PC-9 (cell line): ENCODE measurements at places on chromosomes 6 and 20. TPM values are rescaled to one million over a fixed set of nuclear protein-coding genes. Genes with fewer than 3 reads are reported as not detected.

BPI gene
- total RNA-seq, result not detected in 2 replicates

ADGRF5 gene
- total RNA-seq, result 23.1 and 40.0 TPM in 2 replicates

IL17F gene
- total RNA-seq, result not detected in 2 replicates

NKX2-2 gene
- total RNA-seq, result not detected in 2 replicates

MICB gene
- 26.7 and 37.8 TPM in 2 replicates for total RNA-seq

VSX1 gene
- 0.65 and 1.5 TPM in 2 replicates for total RNA-seq

TRIM10 gene
- total RNA-seq, result not detected in 2 replicates

DNA sequence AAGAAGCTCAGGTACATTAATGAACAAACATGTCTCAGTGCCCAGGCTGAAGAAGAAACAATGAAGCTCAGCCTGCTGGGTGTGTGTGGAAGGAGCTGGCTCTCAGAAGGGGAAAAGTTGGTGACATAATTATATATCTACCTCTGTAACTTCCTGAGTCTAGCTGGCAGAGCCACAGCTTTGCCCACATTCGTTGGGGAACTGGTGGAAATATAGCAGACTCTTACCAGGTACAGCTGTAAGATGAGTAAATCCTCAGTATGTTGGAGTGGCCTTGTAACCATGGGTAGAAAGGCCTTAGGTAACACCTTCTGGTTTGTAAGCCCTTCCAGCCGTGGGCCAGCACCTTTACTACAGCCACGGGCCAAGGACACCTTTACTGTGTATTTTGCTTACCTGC, 29.9 kb upstream of the PNRC1 start:
- DNase-seq, result no peak

- DNase-seq, result peak; percentile 11
Observed at GRCh38 chr20:49115564-49115963, 69.5 kb downstream of the CSE1L start.

- no peak for DNase-seq
Observed at GRCh38 chr6:170160031-170160627, 130.7 kb downstream of the DLL1 start.

- no peak for DNase-seq
Observed at GRCh38 chr6:35354361-35355135, 12.2 kb downstream of the PPARD start.

- DNase-seq, result no peak
Observed at GRCh38 chr6:133187657-133188453, 53.3 kb upstream of the EYA4 start.

DNA sequence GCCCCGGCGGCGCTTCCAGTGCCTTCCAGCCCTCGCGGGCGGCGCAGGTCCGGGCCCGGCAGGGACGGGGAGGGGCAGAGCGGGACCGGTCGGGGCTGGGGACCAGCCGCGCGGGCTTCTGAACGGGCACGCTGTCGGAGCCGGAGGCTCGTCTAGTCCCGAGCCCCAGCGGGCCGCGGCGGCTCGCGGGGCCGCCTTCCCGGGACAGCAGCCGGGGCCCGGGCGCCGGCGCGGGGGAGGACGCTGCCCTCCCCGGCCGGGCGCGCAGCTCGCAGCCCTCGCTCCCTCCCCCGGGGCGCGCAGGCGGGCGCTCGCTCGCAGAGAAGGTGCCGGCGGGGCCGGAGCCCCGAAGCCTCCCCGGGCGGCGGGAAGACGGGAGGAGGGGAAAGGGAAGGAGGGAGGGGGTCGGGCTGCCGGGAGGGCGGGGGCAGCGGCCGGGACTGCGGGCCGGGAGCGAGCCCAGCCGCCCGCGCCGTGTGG, 696 bp upstream of the SIRPA start:
- DNase-seq, result peak; percentile 62

GRCh38 chr20:57940868-57941522, 231.2 kb upstream of the PMEPA1 start:
- no peak for DNase-seq

GRCh38 chr6:42163981-42164380, 9.2 kb upstream of the GUCA1A start:
- no peak for DNase-seq

DNA sequence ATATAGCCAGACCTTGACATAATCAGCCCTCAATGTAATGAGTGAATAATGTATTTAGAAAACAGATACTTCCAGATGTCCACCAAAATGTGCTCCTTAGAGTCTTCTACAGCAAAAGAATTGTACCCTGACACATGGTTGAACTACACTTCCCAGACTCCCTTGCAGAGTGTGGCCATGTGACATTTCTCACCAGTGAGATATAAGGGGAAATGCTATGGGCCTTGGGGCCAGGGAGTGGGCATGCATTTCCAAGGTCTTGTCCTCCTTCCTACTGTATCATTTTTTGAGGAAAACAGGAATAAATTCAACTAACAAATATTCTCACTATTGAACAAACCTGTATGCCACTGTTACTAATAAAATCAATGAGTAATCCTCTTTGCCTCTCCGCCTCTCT, 211.4 kb upstream of the SMLR1 start:
- no peak for DNase-seq

DNA sequence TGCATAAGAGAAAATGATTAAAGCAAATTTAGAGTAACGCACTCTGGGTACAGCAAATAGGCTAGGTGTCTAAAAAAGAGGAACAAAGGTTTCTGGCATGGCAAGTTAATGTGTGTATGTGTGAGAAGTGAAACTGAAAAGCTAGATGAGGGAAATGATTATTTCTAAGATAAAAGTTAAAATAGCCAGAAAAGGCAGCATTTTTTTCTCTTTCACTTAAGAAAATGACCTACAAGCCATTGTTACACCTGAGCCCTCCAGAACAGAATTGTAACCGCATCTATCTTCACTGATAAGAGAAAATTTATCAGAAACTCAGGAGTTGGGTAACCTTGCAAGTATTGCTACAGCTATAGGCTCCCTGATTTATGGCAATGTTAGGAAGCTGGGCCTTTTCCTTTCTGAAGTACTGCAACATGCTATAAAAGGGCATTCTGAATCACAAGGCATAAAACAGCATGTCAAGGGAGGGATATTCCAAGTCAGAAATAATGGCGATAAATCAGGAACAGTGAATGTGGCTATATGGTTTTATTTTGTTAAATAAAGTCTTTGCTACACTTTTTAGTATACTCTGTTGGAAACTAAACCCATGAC, 395.3 kb downstream of the TBC1D32 start:
- no peak for DNase-seq

GRCh38 chr20:9363673-9364072, 150.7 kb upstream of the LAMP5 start:
- no peak for DNase-seq

DNA sequence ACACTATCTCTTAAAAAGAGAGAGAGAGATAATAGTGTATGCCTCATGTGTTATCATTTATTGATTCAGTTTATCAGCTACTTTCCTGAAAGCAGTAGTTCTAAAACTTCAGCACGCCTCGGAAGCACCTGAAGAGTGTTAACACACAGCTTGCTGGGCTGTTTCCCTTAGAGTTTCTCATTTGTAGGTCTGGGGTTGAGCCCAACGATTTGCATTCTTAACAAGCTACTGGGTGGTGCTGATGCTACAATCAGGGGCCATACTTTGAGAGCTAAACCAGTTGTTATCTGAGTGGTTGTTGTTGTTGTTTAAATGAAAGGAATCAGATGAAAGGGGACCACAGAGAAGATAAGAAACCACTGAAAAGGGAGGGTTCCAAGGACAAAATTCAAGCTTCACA, 32.6 kb downstream of the SIM1 start:
- DNase-seq, result no peak

DNA sequence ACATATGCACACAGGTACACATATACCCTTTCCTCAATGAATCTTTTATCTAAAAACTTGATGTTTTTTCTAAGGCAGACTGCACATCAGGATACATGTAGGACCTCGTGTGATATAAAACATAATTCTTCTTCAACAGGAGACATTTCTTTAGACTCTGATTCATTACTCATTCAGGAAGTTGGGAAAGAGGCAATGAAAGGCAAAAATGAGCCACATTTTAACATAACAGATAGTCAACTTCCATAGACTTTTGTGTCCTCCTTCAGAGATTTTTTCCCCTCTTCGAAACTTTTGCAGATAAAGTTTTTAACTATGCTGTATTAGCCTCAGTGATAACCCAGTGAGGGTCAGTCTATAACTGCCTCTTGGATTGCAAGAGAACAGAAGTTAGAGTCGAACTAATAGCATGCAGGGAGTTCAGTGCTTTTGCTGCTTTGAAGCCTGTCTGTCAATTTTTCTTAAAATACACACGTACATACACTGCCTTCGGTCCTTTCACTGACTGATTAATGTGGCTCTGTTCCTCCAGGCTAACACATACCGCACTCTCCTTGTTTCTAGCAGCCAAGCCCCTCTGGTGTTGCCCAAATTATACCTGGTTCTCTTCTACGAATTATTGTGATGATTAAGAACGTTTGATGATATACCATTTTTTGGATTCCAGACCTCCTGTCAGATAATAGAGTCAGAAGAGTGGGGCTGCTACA, 562.5 kb upstream of the MAP3K7 start:
- DNase-seq, result no peak

DNA sequence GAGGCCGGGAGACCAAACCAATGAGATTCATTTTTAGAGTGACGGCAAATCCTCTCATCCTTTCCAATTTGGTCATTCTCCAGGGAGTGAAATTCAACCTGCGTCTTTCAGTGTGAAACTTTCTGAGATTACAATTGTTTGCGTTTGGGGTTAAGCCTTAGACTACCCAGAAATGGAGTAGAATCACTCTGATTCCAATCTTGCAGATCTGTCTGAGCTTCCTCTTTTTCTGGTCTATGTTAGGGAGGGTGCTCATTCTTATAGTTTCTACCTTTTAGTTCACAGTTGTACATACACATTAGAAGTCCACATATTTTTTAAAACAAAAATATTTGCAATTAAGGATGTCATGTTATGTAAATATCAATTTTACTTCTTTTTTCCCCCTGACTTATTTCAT, 183.0 kb upstream of the PHACTR1 start:
- no peak for DNase-seq

GRCh38 chr6:1091900-1092299, 220.0 kb upstream of the FOXQ1 start:
- no peak for DNase-seq

GRCh38 chr6:160871320-160871719, 120.2 kb upstream of the MAP3K4 start:
- DNase-seq, result no peak

GRCh38 chr20:36523341-36523740, 18.0 kb upstream of the MYL9 start:
- DNase-seq, result no peak

DNA sequence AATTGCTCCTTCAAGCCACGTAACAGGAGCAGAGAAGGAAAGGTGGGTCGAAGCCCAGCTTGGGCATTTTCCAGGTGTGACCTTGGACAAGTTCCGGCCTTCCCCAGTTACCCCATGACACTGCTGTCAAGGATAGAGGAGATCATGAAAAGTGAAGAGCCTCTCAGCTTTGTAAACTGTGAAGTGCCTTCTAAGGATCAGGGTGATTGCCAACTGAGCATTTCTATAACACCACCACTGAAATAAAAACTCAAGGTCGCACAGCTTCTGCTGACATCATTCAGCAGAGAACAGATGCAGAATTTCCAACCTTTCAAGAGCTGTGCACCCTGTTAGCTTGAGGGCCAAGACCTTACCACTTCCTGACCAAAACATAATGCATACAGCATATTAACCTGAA, 24.0 kb upstream of the ZMYND8 start:
- no peak for DNase-seq

DNA sequence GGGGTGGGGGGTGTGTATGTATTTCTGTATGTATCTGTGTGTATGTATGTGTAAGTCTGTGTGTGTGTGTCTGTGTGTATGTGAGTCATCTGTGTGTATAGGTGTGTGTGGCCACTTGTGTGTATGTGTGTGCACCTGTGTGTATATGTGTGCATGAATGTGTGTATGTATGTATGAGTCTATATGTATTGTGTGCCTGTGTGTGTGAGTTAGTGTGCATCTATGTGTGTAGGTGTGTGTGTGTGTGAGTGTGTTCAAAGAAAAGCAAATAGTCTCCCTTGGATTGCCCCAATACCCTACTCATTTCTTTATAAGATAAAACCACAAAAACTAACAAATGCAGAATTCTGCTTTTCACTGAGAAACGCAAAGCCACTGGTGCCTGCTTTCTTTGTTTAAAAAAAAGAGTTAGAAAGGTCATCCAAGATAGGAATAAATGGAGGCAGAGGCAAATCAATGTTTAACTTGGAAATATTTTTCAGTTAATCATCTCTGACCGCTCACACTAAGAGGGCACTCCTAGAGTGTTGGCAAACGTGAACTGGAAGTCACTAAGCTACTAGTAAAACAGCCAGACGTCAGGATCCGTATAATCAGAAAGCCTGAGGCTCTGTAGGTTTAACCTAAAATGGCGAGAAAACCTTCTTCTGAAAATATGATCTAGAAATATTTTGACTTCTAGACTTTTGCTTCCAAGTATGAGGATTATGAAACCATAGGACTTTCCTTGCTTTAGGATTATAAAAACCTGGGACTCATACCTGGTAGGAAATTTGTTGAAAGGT, 37.4 kb upstream of the JAG1 start:
- no peak for DNase-seq

- DNase-seq, result no peak
Observed at GRCh38 chr6:6751619-6752023, 163.1 kb downstream of the LY86 start.

DNA sequence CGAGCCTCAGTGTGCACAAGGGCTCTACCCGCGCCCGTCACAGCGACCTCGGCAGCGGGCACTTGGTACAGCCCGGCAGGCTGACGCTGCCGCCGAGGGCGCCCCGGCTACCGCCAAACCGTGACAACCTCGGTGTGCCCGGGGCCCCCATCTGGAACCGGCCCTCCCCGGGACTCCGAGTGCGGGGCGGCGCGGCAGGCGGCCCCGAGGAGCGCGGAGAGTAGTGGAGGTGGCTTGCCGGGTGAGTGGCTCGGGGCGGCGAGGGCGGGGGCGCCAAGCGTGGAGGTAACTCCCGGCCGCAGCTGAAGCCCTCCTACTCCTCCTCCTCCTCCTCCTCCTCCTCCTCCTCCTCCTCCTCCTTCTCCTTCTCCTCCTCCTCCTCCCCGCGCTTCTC, at the start of gene ISM1:
TSS of gene ISM1 (plus strand) at position 371 of the 394 bp plus-strand sequence. CDS start 503 bp downstream, outside the sequence.
- no peak for DNase-seq

DNA sequence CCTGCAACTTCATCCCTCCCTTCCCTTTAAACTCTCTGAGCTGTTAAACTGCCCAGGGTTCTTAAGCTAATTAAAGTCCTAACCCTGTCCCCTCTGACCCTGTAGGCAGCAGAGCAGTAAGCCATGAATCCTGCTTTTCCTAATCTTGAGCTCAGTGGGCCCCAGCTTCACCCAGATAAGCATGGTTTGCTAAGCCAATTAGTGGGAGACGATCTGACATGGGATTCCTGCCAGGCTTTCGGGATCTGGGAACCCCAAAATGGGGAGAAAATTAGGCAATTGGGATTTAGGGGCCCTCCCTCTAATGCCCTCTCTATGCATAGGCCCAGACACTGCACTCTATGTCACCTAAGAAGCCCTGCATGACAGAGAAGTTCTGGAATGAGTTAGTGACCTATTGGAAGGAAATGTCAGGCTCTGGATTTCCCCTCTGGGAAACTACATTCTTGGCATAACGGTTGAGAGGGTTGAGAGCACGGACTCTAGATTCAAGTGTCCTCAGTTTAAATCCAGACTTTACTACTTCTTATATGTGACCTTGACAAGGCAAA, 4.6 kb downstream of the XKR7 start:
- DNase-seq, result no peak

GRCh38 chr6:145569140-145569539, 166.2 kb downstream of the EPM2A start:
- no peak for DNase-seq

GRCh38 chr6:139588734-139589593, 214.5 kb upstream of the CITED2 start:
- peak; percentile 86 for DNase-seq
